Prostate gland (tissue), 2 donors: ENCODE measurements at places on chromosomes 4 and X. TPM values are rescaled to one million over a fixed set of nuclear protein-coding genes. Genes with fewer than 3 reads are reported as not detected.

DNA sequence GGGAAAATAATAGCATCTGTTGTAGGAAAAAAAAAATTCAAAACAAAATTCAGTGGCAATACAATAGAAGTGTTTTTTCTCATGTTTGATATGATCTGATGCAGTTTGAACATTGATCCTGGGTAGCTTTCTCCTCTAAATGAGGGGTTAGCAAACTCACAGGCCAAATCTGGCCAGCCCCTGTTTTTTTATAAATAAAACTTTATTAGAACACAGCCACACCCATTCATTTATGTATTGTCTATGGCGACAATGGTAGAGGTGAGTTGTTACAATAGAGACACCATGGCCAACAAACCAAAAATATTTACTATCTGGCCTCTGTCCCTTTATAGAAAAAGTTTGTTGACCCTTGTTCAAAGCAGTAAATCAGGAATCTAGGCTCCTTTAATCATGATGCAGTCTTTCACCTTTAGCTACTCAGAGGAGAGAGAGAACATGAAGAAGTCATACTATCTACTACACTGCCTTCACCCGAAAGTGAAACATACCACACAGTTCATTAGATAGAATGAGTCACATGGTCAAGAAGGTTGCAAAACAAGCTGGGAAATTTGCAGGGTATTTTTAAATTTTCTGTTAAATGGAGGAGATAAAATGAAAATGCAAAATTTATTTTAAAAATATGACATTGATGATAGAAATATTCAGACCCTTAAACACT is 186.6 kb upstream of the MAOA start:
- no peaks in the 10 kb centered on the region for H3K36me3 ChIP-seq
- H3K4me3 ChIP-seq: no peak overlapping the region

DNA sequence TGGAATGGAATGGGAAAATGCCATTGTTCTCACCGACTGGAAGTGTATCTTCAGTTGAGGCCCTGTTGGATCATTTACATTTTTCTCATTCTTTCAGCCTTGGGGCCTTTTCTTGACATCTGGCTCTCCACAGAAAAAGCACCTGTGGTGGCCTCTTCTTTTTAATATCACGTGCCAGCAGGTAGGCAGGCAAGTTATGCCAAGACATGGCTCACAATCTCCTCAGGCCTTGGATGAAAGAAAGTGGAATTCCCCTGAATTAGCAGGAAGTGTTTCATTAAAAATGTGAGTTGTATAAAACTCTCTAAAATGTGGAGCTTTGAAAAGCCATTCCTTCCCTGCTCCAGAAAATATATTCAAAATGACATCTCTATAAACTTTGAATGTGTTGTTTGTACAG is 122.1 kb downstream of the FRAS1 start:
- H3K36me3 ChIP-seq: no peaks in the 10 kb centered on the region
- no peak overlapping the region for H3K4me3 ChIP-seq
- no peak for DNase-seq
- no peaks in the 10 kb centered on the region for H3K27me3 ChIP-seq
- no peak overlapping the region for H3K27ac ChIP-seq
- H3K4me1 ChIP-seq: no peaks in the 10 kb centered on the region

DNA sequence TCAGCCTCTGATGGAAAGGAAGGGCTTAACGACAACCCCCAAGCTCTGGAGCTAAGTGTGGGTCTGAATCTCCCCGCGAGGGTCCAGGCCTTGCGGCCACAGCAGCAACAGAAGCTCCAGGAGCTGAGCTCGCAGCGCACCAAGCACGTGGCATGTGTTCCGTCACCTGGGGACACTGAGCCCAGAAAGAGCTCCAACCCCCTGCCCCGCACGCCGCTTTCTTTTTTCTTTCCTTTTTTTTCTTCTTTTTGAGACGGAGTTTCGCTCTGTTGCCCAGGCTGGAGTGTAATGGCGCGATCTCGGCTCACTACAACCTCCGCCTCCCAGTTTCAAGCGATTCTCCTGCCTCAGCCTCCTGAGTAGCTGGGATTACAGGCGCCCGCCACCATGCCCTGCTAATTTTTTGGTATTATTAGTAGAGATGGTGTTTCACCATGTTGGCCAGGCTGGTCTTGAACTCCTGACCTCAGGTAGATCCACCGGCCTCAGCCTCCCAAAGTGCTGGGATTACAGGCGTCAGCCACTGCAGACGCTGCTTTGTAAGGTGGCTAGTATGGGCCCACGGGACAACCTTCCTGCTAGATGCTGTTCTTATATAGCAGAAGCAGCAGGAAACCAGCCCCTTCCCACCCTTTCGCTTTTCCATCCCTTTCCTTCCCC is 685 bp upstream of the TNIP2 start:
- no peaks in the 10 kb centered on the region for H3K36me3 ChIP-seq
- H3K27ac ChIP-seq: peak overlapping the region; percentile 66
- H3K27me3 ChIP-seq: no peaks in the 10 kb centered on the region

GRCh38 chr4:139300431-139301112 is 733 bp upstream of the NAA15 start:
- H3K27ac ChIP-seq: peak overlapping the region; percentile 81
- H3K36me3 ChIP-seq: no peaks in the 10 kb centered on the region
- peak; percentile 9 for DNase-seq
- H3K27me3 ChIP-seq: no peaks in the 10 kb centered on the region
- peak overlapping the region; percentile 92 for H3K4me3 ChIP-seq

DNA sequence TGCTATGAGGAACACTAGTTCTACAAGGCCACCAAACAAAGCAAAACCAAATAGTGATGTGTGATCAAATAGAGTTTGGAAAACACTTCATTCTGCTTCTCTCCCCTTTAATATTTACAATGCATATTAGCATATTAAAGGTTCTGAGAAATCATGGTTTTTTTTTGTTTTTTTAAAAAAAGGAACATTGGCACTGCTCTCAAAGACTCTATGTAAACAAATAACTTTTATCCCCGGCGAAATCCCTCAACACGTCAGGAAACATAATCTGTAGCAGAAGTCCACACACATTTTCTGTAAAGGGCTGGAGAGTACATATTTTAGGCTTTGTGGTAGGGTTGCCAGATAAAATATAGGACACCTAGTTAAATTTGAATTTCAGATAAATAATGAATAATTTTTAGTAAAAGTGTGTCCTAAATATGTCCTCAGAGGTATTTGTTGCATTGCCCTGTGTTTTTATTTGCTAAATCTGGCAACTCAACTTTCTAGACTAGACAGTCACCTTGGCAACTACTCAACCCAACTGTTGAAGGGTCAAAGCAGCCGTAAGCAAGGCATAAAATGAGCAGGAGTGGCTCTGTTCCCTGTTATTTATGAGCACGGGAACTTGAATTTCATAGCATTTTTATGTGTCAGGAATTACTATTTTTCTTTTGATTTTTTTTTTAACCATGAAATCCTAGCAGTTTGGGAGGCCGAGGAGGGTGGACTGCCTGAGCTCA is 8.6 kb downstream of the SPATA4 start:
- H3K27ac ChIP-seq: no peak overlapping the region
- H3K4me1 ChIP-seq: no peaks in the 10 kb centered on the region
- no peaks in the 10 kb centered on the region for H3K36me3 ChIP-seq
- no peak overlapping the region for H3K4me3 ChIP-seq
- DNase-seq: no peak

Gene SPANXN4
- not detected for total RNA-seq

Gene KIT
- total RNA-seq: 4.2 TPM
